Keratinocyte (primary cell): ENCODE measurements at places on chromosomes 4 and X. TPM values are rescaled to one million over a fixed set of nuclear protein-coding genes. Genes with fewer than 3 reads are reported as not detected.

GRCh38 chr4:18404642-18405041 is 383.1 kb upstream of the LCORL start:
- DNase-seq: no peak

Gene MAGEC2
- polyA plus RNA-seq: not detected in 3 replicates

Gene GAGE12J
- polyA plus RNA-seq: not detected in 3 replicates

GRCh38 chr4:37978248-37978924 is 18.2 kb downstream of the PTTG2 start:
- no peak for DNase-seq
